MG63 (cell line): ENCODE measurements at places on chromosomes 2 and 18. TPM values are rescaled to one million over a fixed set of nuclear protein-coding genes. Genes with fewer than 3 reads are reported as not detected.

DNA sequence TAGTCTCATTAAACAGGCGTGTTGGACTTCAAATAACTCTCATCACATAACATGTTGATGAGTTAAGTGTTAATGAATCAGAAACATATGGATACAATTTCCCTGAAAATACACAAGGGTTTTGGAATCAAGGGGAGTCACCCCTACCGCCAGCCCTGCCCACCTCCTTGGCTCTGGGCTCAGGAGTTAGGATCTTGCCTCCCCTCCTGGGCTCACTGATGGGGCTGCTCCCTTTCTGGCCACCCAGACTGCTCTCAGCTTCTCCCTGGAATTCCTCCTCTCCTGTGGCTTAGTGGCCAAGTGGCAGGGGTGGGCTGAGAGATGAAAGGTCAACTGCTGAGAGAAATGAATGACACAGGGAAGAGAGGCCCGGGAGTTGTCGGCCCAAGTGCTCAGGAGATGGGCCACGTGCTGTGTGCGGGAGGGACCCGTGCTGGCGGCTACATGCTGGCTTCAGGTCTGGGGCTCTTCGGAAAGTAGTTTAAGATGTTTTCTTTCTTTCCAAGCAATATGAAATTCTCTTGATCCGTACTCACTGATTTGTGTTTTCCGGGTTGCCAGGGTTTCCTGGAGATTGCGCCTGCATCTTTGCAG lies 55.8 kb upstream of the TNP1 start:
- no peak for DNase-seq

DNA sequence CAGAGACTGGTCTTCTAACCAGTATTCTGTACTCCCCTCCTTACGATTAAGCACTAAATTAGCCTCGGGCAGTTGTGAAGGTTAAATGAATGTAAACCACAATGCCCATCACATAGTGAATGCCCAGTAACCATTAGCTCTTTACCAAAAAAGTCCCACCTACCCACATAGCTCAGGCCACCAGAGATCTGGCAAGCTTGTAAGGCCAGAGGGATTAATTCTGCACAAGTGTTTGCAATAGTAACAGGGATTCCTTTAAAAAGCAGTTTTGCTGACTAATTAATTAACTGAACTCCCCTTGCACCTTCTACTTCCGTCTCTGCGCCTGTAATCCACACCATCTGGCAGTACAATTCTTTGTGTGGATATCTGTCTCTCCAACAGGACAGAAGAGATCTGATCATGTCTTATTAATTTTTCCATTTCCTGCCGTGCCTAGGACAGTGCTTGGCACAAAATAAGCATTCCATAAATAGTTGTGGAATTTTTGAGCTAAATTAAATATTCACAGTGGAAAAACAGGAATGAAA lies 36.2 kb upstream of the IGFBP2 start:
- no peak for DNase-seq

DNA sequence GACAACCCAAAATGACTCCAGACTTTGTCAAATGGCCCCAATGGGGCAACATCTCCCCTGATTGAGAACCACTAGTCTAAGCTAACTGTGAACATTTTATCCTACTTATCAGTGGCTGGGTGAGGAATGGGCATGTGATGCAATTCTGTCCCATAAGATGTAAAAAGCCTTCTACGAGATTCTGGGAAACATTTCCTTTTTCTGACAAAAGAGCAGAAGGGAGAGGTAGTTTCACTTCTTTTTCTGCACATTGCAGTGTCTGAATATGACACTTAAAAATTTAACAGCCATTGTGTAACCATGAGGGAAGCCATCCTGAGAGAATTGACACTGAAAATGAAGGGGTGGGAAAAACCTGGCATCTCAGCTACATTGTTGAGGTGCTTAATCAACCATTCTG lies 17.3 kb upstream of the MARCHF4 start:
- no peak for DNase-seq

- DNase-seq: no peak
These were observed 5.4 kb downstream of the ACOXL start for GRCh38 chr2:110737783-110738182.

Gene RAX
- total RNA-seq: not detected in 2 replicates

Gene RAB17
- not detected in 2 replicates for total RNA-seq

Gene ESPNL
- 0.03 TPM in 1 of 2 replicates, not detected in the other for total RNA-seq
